Iris pigment epithelial cell (primary cell): ENCODE measurements at places on chromosomes 1 and 21.
A peak's percentile ranks its signal among the peaks of the same experiment; 100 is the strongest.

- DNase-seq = no peak
These were observed 132.7 kb upstream of the SGIP1 start for GRCh38 chr1:66401244-66401643.

DNA sequence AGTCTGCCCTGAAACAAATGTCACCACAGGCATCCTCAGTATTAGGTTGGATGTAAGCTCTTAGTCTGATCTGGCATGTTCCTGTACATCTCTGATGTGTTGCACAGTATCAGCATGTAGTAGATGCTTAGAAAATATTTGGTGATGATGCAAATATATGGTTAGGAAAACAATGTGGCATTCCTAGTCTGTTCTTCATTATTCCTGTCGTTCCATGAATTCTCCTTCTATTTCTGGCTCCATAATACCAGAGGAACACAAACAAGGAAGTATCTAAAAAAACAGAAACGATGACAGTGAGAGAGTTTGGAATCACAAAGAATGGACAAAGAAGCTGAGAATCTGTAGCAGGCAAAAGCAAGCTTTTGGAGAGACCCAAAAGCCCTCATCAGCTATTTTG lies 236.6 kb downstream of the HHAT start:
- DNase-seq = no peak

DNA sequence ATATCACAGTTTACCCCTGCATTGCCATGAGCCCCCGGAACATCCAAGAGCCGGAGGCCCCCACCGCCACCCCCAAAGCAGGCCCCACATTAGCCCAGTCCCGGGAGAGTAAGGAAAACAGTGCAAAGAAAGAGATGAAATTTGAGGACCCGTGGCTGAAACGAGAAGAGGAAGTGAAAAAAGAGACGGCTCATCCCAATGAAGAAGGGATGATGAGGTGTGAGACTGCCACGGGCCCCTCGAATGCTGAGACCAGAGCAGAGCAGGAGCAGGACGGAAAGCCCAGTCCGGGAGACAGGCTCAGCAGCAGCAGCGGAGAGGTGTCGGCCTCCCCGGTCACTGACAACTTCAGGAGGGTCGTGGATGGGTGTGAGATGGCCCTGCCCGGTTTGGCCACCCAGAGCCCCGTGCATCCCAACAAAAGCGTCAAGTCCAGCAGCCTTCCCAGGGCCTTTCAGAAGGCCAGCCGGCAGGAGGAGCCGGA lies 532.4 kb downstream of the KIF26B start:
- no peak for DNase-seq

GRCh38 chr1:225843426-225843795 lies 33.5 kb downstream of the EPHX1 start:
- DNase-seq = no peak

DNA sequence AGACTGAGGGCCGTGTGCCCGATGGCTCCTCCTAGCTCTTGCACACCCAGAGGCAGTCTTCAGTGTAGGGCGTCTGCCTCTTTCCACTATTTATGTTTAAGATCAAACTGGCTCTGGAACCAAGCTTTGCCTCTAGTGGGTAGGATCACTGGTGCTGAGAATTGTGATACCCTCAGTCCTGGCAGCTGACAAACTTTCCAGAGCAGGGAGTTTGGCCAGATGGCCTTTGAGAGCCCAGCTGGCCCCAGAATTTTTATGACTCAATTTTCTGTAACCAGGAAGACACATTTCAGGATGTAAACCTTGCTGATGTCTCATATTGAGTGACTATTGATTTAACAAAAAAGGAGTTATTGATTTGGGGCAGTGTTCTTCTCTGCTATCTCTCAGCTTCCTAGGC lies 6.7 kb downstream of the COQ8A start:
- no peak for DNase-seq

DNA sequence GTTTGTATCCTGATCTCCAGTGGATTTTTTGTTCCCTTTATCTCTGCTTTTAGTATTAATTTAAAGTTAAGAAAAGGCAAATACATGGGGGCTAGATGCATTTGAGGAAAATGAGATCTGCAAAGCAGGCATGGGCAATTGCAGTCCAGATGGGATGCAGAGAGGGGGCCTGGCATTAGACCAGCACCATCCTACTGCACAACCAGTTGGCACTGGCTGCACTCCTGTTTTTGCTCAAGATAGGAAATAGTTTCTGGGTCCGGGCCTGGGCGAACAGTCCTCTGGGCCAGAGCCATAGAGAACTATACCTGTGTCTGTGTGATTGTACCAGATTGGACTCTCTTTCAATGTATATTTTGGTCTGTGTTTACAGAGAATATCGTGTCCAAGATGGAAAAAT lies 34.0 kb upstream of the LEPR start:
- no peak for DNase-seq

GRCh38 chr1:103274886-103275285 lies 166.6 kb upstream of the COL11A1 start:
- DNase-seq = peak; percentile 86

DNA sequence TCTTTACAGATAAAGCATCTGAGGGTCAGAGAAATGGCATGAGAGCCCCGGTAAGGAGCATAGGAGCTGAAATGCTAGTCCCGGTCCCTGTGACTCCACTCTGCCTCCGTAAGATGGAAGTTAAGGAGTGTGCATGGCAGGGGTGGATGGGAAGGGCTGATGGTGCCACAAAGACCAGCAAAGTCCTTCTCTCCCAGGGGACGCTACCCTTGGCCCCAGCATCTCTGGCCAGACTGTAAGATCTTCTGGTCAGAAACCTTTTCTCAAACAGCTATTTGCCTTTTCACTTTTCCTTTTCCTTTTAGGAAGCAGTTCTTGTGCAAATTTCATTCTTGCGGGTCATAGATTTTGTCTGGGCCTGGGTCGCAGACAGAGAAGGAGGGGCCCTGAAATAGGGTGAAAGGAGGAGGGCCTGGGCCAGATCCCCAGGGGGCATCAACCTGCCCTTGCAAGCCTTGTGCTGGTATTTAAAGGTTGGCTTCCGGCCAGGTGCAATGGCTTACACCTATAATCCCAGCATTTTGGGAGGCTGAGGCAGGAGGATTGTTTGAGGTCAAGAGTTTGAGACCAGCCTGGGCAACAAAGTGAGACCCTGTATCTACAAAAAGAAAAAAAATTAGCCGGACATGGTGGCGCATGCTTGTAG lies 14.4 kb upstream of the EPS8L3 start:
- DNase-seq = no peak

DNA sequence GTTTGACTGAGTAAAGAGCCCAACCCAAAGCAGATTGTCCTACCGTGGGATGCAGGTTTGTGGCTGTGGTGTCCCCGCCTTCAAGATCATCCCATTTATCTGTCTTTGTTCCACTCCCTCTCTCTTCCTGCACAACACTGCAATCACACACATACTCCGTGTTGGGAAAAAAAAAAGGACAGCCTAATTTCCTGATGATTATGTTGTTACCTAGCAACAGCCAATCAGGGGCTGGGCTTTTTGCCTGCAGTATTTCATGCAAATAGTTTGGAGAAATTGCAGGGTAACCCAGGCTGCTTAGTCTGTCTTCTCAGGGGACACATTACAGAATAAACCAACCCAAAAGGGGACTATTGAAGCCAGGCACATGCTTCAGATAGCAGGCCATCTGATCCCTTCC lies 38.3 kb downstream of the PHC2 start:
- DNase-seq = peak; percentile 54

- DNase-seq = no peak
These were observed 4.1 kb downstream of the NUAK2 start for GRCh38 chr1:205317311-205317917.

DNA sequence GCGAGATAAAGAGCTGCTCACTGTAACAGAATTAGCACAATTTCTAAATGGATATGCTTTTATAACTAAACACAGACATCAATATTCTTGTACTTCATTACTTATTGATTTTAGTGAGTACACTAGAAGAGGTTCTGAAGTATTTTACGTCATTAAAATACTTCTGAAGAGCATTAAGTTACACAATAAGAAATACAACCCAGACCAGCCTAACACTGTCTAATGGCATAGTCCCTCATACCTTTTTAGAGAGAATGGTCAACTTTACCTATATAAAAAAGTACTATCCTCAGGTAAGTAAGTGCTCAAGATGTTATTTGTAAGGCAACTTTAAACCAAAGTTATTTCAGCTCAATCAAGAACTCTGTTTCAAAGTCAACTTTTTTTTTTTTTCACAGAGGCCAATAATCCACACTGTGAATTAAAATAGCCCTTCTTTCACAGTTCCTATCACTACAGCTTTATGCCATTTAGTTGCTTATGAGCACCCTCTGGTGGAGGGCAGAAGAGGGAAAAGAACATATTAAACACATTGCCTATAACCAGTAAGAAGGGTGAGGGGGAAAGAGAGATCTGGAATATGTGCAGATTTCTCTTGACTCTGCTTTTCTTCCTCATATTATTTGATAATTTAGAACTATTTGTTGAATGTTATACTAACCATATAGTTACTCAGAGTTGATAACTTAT lies 182.1 kb upstream of the DMRTA2 start:
- peak; percentile 66 for DNase-seq

GRCh38 chr21:34352556-34352955 lies 11.2 kb upstream of the KCNE2 start:
- DNase-seq = no peak

DNA sequence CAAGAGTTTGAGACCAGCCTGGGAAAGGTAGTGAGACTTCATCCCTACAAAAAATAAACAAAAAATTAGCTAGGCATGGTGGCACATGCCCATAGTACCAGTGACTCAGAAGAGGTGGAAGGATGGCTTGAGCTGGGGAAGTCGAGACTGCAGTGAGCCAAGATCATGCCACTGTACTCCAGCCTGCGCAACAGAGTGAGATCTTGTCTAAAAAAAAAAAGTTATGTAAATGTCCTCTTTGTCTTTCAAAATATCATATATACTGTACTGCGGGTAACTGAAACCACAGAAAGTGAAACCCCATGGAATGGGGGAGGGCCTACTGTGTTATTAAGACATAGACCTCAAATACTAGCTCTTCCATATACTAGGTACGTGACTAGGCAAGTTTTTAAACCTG lies 20.8 kb downstream of the ACADM start:
- no peak for DNase-seq

- no peak for DNase-seq
These were observed 46.6 kb downstream of the PLD5 start for GRCh38 chr1:242477944-242478343.

GRCh38 chr21:32330784-32331311 lies 32.2 kb downstream of the MRAP start:
- DNase-seq = no peak

DNA sequence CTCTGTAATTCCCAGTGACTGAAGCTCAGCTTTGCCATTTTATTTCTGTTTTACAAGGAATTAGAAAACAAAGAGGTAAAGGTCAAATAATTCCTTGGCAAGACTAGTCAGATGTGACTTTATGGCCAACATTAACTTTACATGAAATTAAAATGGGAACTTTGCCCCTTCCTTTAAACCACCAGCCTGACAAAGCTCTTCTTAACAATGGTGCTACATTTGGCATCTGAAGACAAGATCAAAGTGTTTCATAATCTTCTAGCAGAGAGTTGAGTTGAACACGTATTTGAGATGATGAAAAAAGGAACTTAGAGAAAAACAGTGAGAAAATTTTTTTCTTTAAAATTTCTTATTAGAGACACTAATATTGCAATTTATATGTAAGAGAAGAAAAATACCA lies 193.8 kb downstream of the AK5 start:
- DNase-seq = no peak

DNA sequence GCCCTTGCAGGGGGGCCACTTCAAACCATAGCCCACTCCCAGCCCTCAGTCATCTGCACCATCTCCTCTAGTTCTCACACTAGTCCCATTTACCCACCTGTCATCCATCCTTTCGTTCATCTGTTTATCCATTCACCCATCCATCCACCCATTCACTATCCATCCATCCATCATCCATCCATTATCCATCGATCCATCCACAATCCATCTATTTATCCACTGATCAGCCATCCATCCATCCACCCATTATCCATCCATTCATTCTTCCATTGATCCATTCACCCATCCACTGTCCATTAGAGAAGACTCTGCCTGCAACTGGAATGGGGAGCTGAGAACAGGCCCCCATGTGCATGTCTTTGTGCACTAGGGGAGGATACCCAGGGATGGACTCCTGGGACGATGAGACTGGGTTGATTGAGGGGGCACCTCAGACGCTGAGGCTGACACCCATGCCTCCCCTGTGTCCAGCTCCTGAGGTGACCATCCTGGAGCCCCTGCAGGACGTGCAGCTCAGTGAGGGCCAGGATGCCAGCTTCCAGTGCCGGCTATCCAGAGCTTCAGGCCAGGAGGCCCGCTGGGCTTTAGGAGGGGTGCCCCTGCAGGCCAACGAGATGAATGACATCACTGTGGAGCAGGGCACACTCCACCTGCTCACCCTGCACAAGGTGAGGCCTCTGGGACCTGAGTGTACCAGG lies 97.9 kb downstream of the TRIM11 start:
- DNase-seq = no peak

DNA sequence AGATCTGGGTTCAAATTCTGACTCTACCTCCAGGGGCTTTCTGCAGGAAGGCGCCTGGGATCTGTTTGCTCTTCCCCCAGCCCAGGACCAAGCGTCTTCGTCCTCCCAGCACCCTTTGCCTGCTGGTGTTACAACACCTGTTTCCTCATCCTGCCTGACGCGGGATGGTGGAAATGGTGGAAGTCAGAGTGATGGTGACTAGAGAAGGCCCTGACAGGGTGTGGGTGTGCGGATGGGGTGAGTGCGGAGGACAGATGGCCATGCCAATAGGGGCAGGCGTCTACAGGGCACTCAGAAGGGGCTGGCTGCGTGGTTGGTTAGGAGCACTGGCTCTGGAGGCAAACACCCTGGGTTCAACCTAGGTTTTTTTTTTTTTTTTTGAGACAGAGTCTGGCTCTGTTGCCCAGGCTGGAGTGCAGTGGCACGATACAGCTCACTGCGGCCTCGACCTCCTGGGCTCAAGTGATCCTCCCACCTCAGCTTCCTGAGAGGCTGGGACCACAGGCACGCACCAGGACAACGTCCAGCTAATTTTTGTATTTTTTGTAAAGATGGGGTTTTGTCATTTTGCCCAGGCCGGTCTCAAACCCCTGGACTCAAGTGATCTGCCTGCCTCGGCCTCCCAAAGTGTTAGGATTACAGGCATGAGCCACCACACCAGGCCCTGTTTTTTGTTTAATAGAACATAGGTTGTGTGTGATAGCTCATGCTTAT lies 1.5 kb downstream of the THEMIS2 start:
- no peak for DNase-seq

GRCh38 chr1:216958569-216958968 lies 235.3 kb upstream of the ESRRG start:
- DNase-seq = no peak

DNA sequence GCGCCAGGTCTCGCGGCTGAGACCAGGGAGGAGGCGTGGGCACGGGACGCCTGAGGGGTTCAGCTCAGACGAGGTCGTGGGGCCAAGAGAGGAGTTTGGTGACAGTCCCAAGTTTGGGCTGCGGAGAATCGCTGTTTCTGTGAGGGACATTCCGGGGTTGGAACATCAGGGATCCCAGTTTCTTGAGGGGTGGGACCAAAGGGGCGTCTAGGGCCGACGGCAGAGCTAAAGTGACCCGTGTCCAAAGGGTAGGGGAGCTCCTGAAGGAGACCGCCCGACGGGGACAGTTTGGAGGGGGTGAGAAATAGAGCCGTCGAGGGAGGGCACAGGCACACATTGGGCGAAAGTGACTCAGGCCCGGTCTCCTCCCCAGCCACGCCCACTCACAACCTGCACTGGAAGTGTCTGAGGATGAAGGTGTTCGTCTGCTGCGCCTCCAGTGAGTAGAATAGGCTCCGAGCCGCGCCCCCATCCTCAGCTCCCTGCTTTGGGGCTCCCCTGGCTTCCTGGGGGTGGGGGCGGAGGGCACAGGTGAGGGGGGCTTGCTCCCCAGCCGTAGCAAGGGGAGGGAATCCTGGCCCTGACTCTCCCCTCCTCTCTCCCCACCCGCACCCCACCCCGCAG lies 7.0 kb downstream of the EFNA3 start:
- DNase-seq = no peak

- DNase-seq = no peak
These were observed 30.5 kb downstream of the KRTAP20-3 start for GRCh38 chr21:30672985-30673650.
